ENCODE measurements at places on chromosomes 7 and 10.

DNA sequence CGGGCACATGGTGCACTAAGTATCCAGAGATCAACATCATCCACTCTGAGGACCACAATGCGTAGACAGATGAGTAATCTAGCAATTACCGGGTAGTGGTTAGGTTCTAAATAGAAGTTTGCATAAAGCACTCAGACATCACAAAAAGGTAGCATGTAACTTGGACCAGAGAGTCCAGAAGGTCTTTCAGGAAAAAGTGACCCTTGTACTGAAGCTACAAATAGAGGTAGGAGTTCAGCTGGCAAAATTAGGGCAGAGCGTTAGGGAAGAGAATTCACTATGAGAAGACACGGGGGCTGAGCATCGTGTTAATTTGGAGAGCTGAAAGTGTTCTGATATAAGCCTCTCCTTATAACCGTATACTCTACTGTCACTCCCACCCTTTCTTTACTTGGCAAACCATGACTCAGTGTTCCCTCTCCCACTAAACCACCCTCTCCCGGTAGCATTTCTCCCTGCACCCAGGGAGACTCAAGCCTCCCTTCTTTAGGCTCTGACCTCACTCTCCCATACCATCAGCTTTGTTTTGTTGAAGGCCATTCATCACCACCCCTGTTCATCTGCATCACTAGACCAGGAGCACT lies 222.2 kb upstream of the FZD1 start:
- DNase-seq: no peak

- DNase-seq: no peak
Measured at GRCh38 chr7:99289185-99289584, 16.5 kb downstream of the MYH16 start.

- no peak for DNase-seq
Measured at GRCh38 chr7:30659312-30659711, 22.9 kb downstream of the CRHR2 start.

- no peak for DNase-seq
Measured at GRCh38 chr10:62076891-62077290, 175.4 kb downstream of the ARID5B start.

GRCh38 chr10:99571816-99572215 lies 39.1 kb downstream of the NKX2-3 start:
- no peak for DNase-seq

DNA sequence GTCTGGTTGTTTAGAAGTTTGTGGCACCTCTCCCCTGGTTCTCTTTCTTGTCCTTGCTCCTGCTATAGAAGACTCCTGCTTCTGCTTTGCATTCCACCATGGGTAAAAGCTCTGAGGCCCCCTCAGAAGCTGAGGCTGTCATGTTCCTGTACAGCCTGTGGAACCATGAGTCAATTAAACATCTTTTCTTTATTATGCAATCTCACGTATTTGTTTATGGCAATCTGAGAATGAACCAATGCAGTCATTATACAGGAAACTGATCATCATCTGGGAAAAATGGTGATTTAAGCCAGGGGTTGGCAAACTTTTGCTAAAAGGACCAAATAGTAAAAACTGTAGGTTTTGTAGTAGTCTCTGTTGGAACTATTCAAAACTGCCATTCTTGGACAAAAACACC lies 175.4 kb downstream of the CSTF2T start:
- DNase-seq: no peak

DNA sequence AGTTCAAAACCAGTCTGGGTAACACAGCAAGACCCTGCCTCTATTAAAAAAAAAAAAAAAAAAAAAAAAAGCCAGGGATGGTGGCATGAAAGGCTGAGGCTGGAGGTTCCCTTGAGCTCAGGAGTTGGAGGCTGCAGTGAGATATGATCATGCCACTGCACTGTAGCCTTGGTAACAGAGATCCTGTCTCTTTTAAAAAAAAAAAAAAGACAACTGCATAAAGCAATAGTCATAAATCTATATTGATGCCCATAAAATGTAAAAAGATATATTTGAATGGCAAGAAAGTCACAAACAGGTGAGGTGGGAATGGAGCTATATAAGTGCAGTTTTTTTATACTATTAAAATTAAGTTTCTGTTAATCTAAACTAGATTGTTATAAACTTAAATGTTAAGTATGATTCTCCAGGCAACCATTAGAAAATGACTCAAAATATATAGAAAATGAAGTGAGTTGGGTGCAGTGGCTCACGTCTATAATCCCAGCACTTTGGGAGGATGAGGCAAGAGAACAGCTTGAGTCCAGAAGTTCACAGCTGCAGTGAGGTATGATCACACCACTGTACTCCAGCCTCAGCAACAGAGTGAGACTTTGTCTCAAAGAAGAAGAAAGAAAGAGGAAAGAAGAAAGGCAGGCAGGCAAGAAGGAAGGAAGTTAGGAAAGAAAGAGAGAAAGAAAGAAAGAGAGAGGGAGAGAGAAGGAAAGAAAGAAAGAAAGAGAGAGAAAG lies 13.4 kb upstream of the HNRNPH3 start:
- DNase-seq: no peak

GRCh38 chr7:47940088-47941013 lies 7.9 kb downstream of the PKD1L1 start:
- DNase-seq: no peak

DNA sequence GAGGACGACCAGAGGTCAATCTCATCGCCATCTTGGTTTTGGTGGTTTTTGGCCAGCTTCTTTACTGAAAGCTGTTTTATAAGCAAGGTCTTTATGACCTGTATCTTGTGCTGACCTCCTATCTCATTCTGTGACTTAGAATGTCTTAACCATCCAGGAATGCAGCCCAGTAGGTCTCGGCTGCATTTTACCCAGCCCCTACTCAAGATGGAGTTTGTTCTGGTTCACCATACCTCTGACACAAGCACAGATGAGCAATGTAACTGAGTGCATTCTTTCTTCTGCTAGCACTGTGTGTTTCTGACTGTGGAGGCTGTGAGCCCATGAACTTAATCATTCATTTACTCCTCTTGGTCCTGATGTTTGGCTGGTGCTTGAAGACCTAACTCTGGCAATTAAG lies 794.5 kb upstream of the CELF2 start:
- DNase-seq: no peak

DNA sequence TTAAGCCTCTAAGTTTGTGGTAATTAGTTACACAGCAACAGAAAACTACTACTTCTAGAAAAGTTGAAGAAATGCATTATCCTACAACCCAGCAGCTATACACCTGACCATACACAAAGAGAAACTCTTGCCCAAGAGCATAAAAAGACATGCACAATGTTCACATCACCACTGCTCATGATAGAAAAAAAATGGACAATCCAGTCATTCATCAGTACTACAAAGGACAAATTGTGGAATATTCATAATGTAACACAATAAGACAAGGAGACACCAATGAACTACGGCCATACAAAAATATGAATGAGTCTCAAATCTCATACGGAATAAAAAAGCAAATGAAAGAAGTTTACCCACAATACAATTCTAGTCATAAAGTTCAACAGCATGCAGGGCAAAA lies 87.4 kb downstream of the ZFAND4 start:
- DNase-seq: no peak

GRCh38 chr10:70109064-70109729 lies 23.4 kb downstream of the AIFM2 start:
- no peak for DNase-seq

DNA sequence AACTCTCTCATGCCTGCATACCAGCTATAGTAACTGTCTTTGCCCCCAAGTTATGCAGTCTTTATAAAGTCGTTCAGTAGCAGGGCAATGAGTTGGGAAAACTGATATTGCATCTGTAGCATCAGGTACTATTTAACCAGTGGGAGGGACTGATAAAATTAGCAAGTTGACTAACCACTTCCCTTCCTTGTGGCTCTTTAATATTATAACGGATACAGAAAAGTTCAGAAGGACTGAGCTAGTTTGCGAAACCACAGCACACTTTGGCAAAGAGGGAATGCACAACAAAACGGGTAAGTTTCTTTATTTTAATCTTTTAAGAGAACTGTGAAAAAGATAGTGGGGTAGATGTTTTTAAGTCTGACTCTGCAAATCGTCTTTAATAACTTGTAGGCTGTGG lies 205.3 kb upstream of the HDAC9 start:
- DNase-seq: no peak

DNA sequence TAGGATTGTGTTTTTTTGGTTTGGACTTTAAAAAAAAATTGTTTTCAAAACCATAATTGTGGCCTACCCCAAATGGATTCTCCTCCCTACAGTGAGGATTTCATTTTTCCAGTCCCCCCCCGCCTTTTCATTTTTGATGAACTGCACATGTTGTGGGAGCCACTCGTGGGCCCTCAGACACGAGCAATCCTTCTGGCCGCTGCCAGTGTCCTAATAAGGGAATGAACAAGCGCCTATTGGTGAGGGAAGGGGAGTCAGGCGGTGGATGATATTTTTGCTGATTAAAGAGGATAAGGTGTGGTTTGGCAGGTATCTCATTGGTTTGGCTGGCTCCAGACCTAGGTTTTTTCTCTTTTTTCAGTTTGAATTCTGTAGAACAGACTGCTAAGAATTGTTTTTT lies 78.7 kb upstream of the AGBL3 start:
- no peak for DNase-seq

- DNase-seq: no peak
Measured at GRCh38 chr10:99748823-99749451, 16.9 kb downstream of the CUTC start.

DNA sequence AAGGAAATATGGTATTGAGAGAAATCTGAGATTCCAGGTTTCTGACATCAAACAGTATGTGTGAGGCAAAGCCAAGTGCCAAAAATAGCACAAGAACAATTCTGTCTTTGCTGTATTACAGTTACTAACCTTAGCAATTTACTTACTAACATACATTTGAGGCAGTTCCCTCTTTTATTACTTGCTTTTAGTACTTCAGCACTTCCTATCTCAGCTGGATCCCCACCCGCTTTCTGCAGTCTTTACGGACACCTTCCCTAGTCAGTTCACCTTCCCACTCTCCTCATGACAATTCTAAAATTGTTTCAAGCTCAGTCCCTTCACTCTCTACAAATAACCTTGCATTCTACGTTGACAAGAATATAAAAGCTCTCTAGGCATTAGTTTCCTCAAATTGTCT lies 79.2 kb downstream of the ELAPOR2 start:
- DNase-seq: no peak

GRCh38 chr7:69701288-69701687 lies 103.0 kb downstream of the AUTS2 start:
- DNase-seq: no peak

DNA sequence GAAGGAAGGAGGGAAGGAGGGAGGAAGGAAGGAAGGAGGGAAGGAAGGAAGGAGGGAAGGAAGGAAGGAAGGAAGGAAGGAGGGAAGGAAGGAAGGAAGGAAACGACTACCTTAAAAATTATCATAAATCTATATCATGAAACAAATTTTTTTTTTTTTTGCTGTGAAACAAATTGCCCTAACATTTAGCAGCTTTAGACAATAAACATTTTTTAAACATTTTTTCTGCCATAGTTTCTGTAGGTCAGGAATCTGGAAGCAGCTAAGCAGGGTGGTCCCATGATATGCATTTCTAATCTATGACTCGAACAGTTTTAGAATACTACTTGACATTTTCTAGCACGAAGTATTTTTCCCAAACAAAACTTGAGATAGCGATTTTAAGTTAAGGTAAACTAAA lies 42.9 kb upstream of the TSPAN13 start:
- no peak for DNase-seq

DNA sequence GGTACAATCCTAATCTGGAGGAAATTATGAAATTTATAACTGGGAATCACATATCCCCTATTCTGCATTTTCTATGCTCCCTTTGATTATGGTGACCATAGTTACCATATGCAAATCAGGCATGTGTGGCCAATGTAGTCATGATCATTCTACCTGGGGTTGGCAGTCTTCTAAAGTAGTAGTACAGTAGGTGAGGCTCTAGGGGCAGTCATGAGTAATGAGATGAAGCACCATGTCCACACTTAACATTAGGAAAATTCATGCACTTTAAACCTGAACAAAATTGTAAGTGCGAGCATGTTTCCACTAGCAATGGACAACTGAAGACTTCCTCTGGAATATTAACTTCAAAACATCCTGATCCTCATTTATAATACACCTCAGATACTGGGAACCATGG lies 545.9 kb downstream of the SUGCT start:
- no peak for DNase-seq

DNA sequence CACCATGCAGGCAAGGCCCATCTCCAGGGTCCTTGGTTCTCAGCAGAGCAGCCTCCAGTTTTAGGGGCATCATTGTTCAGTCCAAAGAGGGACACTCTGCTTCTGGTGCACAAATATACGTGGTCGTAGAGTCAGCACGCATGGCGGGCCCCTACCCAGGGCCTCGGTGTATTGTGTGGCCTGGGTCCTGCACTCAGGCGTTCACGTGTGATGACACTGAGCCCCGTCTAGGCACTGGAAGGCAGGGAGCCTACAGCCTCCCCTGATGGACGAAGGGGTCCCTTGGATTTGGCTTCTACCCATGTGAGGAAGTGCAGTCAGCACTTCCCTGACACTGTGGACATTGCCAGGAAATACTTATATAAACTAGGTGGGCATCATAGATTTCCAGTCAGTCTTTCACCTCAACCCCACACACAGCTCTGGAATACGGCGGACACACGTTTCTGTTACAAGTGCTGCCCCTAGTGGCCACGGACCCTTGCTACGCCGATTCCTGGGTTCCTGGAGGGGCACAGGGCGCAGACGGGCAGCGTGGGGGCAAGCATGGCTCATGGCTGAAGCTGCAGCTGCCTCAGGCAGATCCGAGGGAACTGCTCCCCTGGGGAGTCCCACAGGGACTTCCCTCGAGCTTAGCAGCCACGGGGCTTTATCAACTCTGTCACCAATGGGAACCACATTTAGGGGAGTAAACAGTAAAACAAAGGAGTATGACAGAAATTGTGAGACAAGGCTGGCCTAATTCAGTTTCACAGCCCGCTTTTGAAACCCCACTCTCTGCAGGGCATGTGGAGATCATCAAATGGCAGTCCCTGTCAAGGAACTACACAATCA lies 25.4 kb downstream of the AIFM2 start:
- no peak for DNase-seq

All from stimulated activated CD8-positive, alpha-beta memory T cell treated with anti-CD3 and anti-CD28 coated beads, Interleukin-4, amount 100 ng/mL, for 4 hours (primary cell).